ENCODE measurements at places on chromosomes 16 and 17. TPM values are rescaled to one million over a fixed set of nuclear protein-coding genes. Genes with fewer than 3 reads are reported as not detected.

TAT gene
- not detected for total RNA-seq

MFAP4 gene
- not detected for total RNA-seq

TBX4 gene
- total RNA-seq, result not detected

STXBP4 gene
- 6.2 TPM for total RNA-seq

ANKRD40CL gene
- total RNA-seq, result not detected

- peaks cover 47% of the 10 kb centered on the region for H3K36me3 ChIP-seq
- H3K27me3 ChIP-seq, result no peaks in the 10 kb centered on the region
- no peak overlapping the region for H3K27ac ChIP-seq
- no peak overlapping the region for H3K4me3 ChIP-seq
Measured at GRCh38 chr16:19707569-19708295, 10.3 kb downstream of the KNOP1 start.

- H3K4me1 ChIP-seq, result peaks cover 51% of the 10 kb centered on the region
- H3K27me3 ChIP-seq, result no peaks in the 10 kb centered on the region
- peak overlapping the region; percentile 62 for H3K4me3 ChIP-seq
- peak; percentile 81 for DNase-seq
- H3K27ac ChIP-seq, result peak overlapping the region; percentile 96
Measured at GRCh38 chr17:35022536-35023063, 40.9 kb downstream of the RFFL start.

- peaks cover 6% of the 10 kb centered on the region for H3K4me1 ChIP-seq
- peaks cover 6% of the 10 kb centered on the region for H3K36me3 ChIP-seq
- no peak for DNase-seq
- no peak overlapping the region for H3K4me3 ChIP-seq
- H3K27me3 ChIP-seq, result no peaks in the 10 kb centered on the region
Measured at GRCh38 chr16:56513091-56513490, 6.7 kb downstream of the BBS2 start.

- no peak for DNase-seq
- H3K27me3 ChIP-seq, result peaks cover 2% of the 10 kb centered on the region
- H3K4me3 ChIP-seq, result no peak overlapping the region
- no peaks in the 10 kb centered on the region for H3K4me1 ChIP-seq
- no peak overlapping the region for H3K27ac ChIP-seq
Measured at GRCh38 chr16:25608002-25608401, 83.8 kb upstream of the HS3ST4 start.

DNA sequence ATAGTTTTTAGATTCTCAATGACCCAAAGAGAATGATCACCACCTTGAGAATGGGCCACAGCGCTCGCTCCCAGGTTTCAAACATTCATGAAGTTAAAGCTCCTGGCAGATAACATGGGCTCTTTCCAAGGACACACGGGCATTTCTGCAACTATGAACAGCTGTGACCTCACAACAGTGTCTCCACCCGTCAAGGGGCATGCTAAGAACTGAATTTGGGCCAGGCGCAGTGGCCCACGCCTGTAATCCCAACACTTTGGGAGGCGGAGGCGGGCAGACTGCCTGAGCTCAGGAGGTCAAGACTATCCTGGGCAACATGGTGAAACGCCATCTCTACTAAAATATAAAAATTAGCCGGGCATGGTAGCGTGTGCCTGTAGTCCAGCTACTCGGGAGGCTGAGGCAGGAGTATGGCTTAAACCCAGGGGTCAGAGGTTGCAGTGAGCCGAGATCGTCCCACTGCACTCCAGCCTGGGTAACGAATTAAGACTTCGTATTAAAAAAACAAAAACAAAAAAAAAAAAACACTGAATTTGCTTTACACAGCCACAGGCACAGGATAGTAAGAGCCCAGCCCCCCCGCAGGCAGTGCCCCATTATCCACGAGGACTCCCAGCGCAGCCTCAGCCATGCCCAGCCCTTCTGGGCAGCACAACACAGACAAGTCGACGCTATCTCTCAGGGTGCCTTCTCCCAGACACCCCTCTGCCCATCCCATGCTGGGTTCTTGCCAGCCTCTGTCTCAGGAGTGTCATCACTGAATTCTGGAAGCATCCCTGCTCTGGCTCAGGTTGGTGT is 7.2 kb downstream of the USP7 start:
- no peak for DNase-seq
- H3K36me3 ChIP-seq, result peaks cover 3% of the 10 kb centered on the region
- peaks cover 86% of the 10 kb centered on the region for H3K4me1 ChIP-seq
- no peak overlapping the region for H3K4me3 ChIP-seq
- no peak overlapping the region for H3K27ac ChIP-seq

DNA sequence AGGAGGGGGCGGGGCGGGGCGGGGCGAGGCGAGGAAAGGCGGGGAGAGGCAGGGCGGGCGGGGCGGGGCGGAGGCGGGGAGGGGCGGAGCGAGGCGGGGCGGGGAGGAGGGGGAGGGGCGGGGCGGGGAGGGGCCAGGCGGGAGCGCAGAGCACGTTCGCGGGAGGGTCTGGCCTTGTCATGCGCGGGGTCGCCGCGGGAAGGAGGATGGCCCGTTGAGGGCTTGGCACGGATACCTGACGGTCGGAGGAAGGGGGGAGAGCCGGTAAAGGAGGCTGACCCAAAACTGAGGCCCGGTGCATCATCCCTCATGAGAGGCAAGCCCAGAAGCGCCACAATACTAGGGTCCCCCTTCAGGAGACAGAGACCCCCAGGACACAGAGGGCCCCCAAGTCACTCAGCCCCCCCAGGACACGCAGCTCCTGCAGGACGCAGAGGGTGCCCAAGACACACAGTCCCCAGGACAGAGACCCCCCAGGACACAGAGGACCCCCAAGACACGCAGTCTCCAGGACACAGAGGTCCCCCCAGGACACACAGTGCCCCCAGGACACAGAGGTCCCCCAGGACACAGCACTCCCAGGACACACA is 593 bp upstream of the WDR45B start:
- peak overlapping the region; percentile 66 for H3K27ac ChIP-seq
- H3K27me3 ChIP-seq, result no peaks in the 10 kb centered on the region
- peaks cover 22% of the 10 kb centered on the region for H3K4me1 ChIP-seq
- H3K4me3 ChIP-seq, result peak overlapping the region; percentile 63
- peak; percentile 60 for DNase-seq

GRCh38 chr17:3685174-3685573 is 10.8 kb downstream of the P2RX5 start:
- no peaks in the 10 kb centered on the region for H3K27me3 ChIP-seq
- H3K4me1 ChIP-seq, result peaks cover 22% of the 10 kb centered on the region
- no peak overlapping the region for H3K27ac ChIP-seq
- DNase-seq, result no peak
- no peak overlapping the region for H3K4me3 ChIP-seq

DNA sequence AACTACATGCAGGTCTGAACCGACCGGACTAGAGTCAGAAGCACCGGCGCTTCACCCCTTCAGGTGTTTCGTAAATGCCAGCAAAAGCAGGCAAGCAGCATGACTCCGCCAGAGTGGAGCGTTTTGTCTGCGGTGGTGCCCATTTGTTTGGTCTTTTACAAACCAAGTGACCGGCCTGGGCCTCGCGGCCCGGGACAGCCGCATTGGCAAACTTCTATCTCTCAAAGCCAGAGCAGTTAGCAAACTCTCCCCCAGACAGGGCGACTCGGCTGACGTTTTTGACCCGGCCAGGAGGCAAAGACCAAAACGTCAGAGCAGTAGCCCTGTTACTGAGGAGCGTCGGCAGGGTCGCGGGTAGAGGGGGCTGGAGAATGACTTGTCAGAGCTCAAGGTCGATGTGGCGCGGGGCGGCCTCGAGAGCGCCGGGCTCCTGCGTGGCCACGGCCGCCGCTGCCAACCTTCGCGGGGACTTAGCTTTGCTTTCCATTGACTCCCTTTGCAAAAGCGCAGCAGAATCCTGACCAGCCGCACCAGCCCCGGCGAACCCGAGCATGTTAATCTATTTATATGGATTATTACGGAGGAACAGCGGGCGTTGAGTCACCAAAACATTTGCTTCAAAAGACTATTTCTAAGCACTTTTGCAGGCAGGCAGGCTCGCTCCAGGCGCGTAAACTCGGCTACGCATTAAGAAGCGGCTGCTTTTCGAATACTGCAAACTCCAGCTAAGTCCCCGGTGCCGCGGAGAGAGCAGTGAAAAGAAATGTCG is 763 bp upstream of the SOX9 start:
- H3K36me3 ChIP-seq, result peaks cover 4% of the 10 kb centered on the region
- H3K4me3 ChIP-seq, result no peak overlapping the region
- DNase-seq, result no peak
- H3K27ac ChIP-seq, result no peak overlapping the region
- peaks cover 76% of the 10 kb centered on the region for H3K27me3 ChIP-seq

- H3K36me3 ChIP-seq, result no peaks in the 10 kb centered on the region
- H3K27me3 ChIP-seq, result peaks cover 3% of the 10 kb centered on the region
- DNase-seq, result no peak
Measured at GRCh38 chr17:70238646-70239045, 69.3 kb downstream of the KCNJ2 start.

DNA sequence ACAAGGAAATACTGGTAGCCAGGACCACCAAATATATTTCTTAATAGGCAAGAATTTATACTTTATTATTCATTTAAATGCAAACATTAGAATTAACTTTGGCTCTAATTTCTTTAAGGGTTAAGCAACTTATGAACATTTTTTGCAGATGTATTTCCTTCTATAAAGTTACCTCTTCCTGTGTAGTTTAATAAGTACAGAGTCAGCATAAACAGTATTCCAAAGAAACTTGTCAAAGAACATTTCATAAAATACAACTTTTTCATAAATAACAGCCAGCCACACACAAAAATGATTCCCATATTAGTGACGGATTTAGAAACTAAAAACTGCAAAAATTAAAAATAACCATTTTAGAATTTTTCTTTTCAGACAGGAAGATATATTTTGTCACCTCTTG is 723.2 kb downstream of the KCNJ2 start:
- no peak overlapping the region for H3K27ac ChIP-seq
- H3K36me3 ChIP-seq, result no peaks in the 10 kb centered on the region
- H3K27me3 ChIP-seq, result no peaks in the 10 kb centered on the region
- no peak for DNase-seq
- no peaks in the 10 kb centered on the region for H3K4me1 ChIP-seq
- H3K4me3 ChIP-seq, result no peak overlapping the region

GRCh38 chr16:86398622-86399021 is 111.7 kb upstream of the FOXF1 start:
- DNase-seq, result no peak
- no peaks in the 10 kb centered on the region for H3K36me3 ChIP-seq
- H3K4me3 ChIP-seq, result no peak overlapping the region
- no peaks in the 10 kb centered on the region for H3K4me1 ChIP-seq

- no peaks in the 10 kb centered on the region for H3K4me1 ChIP-seq
- H3K27ac ChIP-seq, result no peak overlapping the region
- DNase-seq, result no peak
- H3K4me3 ChIP-seq, result no peak overlapping the region
- peaks cover 2% of the 10 kb centered on the region for H3K36me3 ChIP-seq
Measured at GRCh38 chr17:8799570-8800212, 526 bp upstream of the MFSD6L start.

DNA sequence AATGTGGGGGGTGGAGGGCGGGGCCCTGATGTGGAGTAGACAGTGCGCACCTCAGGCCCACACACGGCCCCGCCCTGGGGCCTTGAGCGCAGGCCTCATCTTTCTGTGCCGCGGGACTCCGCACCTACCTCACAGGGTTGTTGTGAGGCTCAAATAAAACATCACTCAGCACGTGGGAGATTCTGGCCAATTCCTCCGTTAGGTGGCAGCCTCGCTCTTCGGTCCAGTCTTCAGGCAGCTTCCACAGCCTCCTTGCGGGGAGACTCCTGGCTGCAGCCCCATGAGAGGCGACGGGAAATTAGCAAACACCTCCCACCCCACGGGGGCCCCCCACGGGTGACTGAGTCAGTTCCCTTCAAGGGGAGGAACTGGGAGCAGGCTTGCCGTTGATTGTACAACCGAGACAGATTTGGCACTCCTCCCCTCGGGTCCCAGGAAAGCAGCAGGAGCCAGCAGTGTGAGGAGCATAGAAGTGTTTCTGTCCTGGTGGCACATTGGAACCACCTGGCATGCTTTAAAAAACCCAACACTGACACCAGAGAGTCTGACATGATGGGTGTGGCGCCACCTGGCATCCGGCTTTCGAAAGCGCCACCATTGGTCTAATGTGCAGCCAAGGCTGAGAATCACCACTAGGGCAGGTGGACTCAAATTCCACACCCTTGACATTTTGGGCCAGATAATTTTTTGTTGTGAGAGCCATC is 7.6 kb downstream of the MRM1 start:
- DNase-seq, result no peak
- H3K36me3 ChIP-seq, result peaks cover 7% of the 10 kb centered on the region
- H3K27me3 ChIP-seq, result no peaks in the 10 kb centered on the region
- H3K4me3 ChIP-seq, result no peak overlapping the region

- no peaks in the 10 kb centered on the region for H3K27me3 ChIP-seq
- H3K4me1 ChIP-seq, result peaks cover 5% of the 10 kb centered on the region
- no peaks in the 10 kb centered on the region for H3K36me3 ChIP-seq
- peak; percentile 21 for DNase-seq
- H3K27ac ChIP-seq, result no peak overlapping the region
Measured at GRCh38 chr17:27657620-27658019, 26.6 kb downstream of the LGALS9 start.

- no peak for DNase-seq
- no peaks in the 10 kb centered on the region for H3K36me3 ChIP-seq
- no peak overlapping the region for H3K27ac ChIP-seq
- no peak overlapping the region for H3K4me3 ChIP-seq
Measured at GRCh38 chr17:82965371-82965770, 114.0 kb upstream of the METRNL start.

DNA sequence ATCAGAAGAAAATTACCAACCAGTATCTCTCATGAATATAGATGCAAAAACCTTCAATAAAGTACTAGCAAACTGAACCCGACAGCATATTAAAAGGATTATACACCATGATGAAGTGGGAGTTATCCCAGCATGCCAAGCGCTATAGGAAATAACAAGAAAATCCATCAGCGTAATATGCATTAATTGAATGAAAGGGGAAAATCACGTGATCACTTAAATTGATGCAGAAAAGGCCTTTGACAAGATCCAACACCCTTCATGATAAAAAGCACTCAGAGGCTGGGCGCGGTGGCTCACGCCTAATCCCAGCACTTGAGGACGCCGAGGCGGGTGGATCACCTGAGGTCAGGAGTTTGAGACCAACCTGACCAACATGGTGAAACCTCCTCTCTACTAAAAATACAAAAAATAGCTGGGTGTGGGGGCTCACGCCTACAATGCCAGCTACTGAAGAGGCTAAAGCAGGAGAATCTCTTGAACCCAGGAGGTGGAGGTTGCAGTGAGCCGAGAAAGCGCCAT is 4.8 kb downstream of the CTRB2 start:
- DNase-seq, result no peak
- H3K27me3 ChIP-seq, result peaks cover 12% of the 10 kb centered on the region
- H3K36me3 ChIP-seq, result no peaks in the 10 kb centered on the region
- H3K4me1 ChIP-seq, result peaks cover 15% of the 10 kb centered on the region
- H3K4me3 ChIP-seq, result no peak overlapping the region

GRCh38 chr16:57536306-57537193 is at the start of gene CCDC102A:
Gene CCDC102A, minus strand, starts transcription at chr16:57536571. Its CDS starts 7,394 bp downstream, at chr16:57529177.
- H3K27me3 ChIP-seq, result no peaks in the 10 kb centered on the region
- H3K36me3 ChIP-seq, result no peaks in the 10 kb centered on the region
- peak; percentile 40 for DNase-seq
- peak within 1 kb of the TSS; percentile 84 for H3K27ac ChIP-seq
- peaks cover 76% of the 10 kb centered on the region for H3K4me1 ChIP-seq

All from activated CD4-positive, alpha-beta T cell treated with anti-CD3 and anti-CD28 coated beads, Interleukin-2, amount 10 ng/mL, durations not matched to agents 7 days and 5 days (primary cell).